Anterior cingulate cortex (tissue), 58 donors: ENCODE measurements at places on chromosomes 3 and 15.

- no peak for DNase-seq
Observed at GRCh38 chr3:140742116-140742515, 64.3 kb downstream of the TRIM42 start.

GRCh38 chr3:169146179-169146665 lies 517.3 kb downstream of the MECOM start:
- no peak for DNase-seq

DNA sequence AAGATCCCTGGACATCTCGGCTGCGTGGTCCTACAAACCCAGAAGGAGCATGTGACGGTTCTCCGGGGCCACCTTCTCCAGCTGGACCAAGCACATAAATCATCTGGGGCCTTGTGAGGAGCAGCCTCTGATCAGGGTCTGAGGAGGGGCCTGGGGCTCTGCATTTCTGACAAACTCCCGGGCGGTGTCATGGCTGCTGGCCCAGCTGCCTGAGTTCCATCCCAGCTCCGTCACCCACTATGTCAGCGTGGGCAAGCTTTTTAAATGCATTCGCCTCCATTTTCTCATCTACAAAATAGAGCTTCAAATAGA lies 126.3 kb upstream of the MEF2A start:
- no peak for DNase-seq

- no peak for DNase-seq
Observed at GRCh38 chr3:41212088-41212487, 12.8 kb downstream of the CTNNB1 start.

DNA sequence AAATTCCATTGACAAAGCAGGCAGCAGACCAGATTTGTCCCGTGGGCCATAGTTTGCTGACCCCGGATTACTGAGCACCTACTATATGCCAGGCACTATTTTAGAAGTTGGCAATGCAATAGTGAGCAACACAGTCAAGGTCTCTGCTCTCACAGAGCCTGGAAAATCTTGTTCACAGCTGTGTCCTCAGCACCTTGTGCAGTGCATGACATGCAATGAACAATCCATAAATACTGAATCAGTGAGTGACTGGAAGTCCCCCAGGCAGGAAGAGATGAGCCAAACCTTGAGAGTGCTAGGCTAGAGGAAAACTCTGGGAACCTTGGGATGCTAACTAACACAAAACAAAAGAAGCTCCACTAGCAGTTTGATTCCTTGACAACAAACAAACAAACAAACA lies 14.4 kb downstream of the TM4SF1 start:
- DNase-seq, result no peak

GRCh38 chr3:32614956-32615355 lies 44.3 kb upstream of the DYNC1LI1 start:
- no peak for DNase-seq

DNA sequence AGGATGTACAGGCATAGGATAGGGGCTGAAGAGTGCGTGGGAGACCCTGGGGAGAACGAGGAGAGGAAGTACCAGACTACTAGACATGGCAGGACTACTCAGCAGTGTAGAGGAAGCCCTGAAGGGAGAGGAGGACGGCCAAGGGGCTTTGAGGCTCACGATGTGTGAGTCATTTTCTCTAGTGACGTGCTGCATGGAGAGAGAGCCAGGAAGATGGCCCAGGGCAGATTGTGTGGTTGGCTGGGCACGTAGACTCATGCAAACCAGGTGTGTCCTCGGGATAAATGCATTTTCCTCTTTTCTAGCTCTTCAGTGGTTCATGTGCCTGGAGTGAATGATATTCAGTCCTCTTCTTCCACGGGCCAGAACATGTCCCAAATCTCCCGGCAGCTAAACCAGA lies 115.0 kb upstream of the ABHD17C start:
- DNase-seq, result no peak

GRCh38 chr3:34862456-34862855 lies 776.9 kb upstream of the ARPP21 start:
- no peak for DNase-seq

DNA sequence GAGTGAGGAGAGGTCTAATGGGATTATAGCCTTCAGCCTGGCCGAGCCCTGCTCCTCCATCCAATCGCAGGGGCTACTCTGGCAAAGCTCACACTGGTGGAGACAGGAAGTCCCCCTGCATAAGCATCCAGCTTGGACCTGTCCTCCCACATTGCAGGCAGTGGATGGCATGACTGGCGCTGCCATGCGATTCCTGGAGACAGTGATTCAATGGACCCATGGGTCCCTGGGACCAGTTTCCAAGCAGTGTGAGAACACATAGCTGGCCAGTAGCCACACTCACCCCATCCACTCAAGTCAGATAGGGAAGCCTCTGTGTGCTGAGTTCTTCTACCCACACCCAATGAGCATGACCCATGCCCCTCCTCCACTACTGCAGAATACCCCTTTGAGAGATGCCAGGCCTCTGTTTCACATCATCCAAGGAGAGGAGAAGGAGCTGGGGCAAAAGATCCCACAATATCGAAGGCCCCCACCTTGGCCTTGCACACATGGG lies 18.1 kb upstream of the POC1A start:
- no peak for DNase-seq

GRCh38 chr3:62805580-62806277 lies 69.5 kb downstream of the CADPS start:
- no peak for DNase-seq

DNA sequence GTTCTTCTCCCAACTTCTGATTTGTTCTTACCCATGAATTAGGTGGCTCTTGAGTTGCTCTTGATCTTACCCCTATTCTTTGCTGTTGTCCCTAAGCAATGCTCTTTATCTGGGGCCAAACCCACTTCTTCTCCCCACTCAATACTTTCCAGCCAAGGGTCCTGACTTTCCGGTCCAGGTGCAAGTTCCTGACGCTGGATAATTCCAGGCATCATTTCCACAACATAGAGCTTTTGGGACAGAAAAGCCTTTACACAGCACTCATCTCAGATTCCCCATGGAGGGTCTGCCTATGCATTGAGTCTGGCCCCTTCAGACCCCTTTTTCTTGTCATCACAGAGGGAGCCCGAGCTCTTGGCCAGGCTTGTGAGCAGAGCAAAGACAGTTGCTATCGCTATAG lies 85.4 kb upstream of the BOC start:
- no peak for DNase-seq

DNA sequence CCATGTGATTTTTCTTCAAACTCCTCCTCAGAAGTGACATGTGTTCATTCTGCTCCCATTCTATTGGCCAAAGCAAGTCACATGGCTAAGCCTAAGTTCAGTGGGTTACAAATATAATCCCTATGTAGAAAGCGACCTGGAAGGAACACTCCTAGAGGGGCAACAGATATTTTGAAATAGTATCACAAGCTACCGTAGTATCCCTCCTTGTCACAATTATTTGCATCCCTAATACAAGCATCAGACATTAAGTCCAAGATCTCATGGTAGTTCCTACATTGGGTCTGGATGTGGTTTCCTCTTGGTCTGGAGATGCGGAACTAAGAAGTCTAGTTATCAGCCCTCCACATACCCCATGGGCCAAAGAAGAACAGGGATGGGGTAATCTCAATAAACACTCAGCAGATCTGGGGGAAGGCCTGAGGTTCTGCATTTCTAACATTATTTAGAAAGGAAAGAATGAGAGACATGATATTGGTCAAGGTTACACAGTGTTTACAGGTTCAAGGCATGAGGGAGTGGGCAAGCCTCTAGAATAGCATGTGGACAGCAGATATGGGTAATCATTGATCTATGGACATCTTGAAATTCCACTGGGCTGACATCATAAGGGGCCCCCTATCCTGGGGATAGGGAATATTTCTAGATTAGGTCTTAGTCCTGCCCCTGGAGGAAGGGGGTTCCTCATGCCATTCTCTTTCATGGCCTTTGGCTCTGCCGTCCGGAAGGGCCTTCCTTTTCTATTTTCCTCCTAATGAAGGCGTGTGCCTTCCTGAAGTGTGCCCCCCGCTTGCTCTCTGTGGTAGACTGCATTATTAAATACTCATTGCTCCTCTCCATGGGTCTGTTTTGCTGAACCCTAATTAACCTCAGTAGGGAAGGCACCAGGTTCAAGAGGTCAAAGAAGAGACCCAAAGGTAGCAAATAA lies 17.8 kb upstream of the ABHD2 start:
- no peak for DNase-seq
